ENCODE measurements at places on chromosomes 6 and 20.

- no peak for DNase-seq
These were observed 57.5 kb downstream of the ALDH8A1 start for GRCh38 chr6:134892362-134892761.

GRCh38 chr6:91720324-91720723 is 1133.5 kb upstream of the MAP3K7 start:
- DNase-seq: no peak

GRCh38 chr6:158211273-158212055 is 43.3 kb downstream of the GTF2H5 start:
- DNase-seq: no peak

DNA sequence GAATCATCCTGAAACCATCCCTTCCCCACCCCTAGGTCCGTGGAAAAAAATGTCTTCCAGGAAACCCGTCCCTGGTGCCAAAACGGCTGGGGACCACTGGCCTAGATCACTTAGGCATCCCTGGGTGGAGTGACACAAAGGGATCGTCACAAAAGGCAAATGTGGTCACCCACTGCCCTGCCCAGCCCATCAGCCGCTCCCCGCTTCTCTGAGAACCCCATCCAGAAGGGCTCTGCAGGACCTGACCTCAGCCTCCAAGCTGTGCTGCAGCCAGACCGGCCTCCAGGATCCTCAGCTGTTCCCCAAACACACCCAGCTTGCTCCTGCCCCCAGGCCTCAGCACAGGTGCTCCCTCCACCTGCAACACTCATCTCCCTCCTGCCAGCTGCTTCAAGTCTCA is 61.6 kb downstream of the PREX1 start:
- no peak for DNase-seq

DNA sequence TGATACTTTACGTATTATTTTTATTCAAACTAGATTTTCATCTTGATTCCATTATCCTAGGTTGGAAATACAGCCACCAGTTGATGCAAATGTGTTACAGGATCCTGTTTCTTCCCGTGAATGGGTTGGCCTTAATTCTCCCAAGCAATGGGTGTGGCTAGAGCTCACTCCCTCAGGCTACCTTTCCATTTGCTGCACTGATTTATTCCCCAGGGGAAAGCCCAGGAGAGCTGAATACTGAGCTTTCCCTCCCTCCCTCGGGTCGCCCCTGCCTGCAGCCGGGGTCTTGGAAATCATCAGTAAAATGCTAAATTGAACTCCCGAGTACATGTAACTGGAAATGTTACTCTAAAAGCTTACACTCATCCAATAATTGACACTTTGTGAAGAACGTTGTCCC is 9.9 kb downstream of the SMOC2 start:
- DNase-seq: no peak

DNA sequence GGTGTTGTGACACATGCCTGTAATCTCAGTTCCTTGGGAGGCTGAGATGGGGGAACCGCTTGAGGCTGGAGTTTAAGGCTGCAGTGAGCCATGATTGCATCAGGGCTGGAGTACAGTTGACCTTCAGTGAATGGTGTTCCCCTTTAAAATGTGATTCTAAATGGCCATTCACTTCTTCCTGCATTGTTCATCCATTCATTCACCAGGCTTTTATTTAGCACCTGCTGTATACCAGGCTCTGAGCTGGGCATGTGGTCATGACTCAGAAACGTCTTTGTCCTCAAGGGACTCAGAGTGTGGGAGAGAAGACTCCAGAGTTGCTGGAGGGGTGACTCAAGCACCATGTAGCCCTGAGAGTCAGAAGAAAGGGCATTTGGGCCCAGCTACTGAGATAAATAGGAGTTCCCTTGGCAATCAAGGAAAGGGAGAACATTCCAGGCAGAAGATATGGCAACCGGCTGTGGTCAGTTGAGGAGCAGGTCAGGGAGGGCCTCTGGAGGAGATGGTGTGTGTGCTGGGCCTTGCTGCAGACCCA is 101.1 kb downstream of the DLGAP4 start:
- DNase-seq: no peak

GRCh38 chr6:151553416-151554165 is 59.8 kb downstream of the CCDC170 start:
- DNase-seq: no peak

- DNase-seq: no peak
These were observed 971.3 kb upstream of the DEFB115 start for GRCh38 chr20:30286157-30286556.

DNA sequence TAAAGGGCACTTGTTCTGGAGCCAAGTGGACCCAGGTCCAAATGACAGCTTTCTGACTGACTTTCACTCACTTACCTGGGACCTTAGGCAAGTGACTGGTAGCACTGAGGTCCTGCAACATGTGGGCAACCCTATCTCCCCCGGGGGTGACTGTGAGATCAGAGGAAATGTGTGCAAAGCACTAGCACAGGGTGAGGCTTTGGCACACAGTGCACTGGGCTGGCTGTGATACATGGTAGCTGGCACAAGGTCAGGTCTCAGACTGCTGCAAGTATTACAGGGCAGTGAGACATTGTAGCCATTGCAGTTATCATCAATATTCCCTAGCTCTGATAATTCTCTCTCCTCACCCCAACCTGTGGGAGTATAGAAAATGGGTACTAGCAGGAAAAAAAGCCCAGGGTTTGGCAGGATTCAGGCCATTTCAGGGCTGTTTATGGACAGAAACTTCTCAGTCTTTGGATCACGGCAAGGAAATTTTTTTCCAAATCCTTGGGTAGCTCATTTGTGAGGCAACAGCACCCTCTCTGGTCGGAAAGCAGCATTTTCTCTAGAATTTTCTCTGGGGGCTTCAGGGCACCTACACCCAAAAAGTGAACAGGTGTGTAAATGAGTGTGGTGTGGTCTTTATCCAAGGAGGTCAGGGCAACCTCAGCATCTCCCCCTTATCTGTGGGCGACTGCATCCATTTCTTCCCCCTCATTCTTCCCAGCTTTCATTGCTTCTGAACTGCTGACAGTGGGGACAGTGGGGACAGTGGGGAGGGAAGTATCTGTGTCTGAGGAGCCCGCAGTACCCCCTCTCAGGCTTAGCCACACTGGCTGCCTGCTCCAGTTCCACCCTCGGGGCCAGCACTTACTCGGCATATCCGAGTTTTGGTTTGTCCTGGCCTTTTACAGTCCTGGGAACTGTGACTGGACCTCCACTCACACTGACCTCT is 148.7 kb upstream of the PHACTR3 start:
- DNase-seq: no peak

- no peak for DNase-seq
These were observed 48.0 kb downstream of the BMP6 start for GRCh38 chr6:7773914-7774313.

DNA sequence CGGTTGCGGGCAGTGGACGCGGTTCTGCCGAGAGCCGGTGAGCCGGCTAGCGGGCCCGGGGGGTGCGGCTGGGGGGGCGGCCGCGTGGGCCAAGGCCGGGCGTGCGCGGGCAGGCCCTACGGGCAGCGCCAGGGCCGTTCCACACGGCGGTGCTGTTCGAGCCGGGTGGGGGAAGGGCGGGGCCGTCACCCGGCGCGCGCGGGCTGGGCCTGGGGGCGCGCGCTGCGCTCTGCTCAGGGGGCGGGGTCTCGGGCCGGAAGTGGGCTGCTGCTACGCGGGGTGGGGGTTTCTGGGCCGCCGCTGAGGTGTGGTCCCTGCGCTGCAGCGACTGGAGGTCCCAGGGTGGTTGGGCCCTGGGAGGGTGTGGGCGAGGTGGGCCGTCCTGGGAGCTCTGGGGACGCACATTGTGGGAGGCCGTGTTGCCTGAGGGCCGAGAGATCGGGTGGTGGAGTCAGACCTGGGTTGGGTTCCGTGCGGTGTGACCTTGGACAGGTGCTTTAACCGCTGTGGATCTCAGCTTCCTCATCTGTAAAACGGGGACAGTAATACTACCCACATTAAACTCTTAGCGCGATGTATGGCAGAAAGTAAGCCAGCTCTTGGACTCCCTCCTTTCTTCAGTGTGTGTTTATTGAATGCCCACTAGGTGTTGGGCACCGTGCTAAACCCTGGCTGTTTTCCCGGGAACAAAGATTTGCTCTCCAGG is 391 bp downstream of the MAPRE1 start:
- DNase-seq: peak; percentile 53

- no peak for DNase-seq
These were observed 125.1 kb upstream of the COL21A1 start for GRCh38 chr6:56372406-56372995.

DNA sequence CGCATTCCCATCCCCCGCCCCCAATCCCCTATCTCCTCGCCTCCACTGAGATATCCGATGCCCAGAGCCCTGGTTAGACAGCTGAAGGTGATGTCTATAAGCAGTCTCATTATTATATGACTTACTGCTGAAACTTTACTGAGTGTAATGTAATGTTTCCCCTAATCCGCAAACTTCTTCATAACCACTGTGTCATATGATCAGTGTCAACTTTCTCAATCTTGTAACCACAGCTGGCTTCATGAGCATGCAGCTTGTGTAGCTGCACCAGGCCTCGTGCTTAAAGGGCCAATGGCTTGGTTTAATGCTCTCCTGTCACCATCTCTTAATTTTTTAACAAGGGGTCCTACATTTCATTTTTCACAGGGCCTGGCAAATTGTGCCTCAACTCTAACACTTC is 8.1 kb downstream of the ASIP start:
- no peak for DNase-seq

- no peak for DNase-seq
These were observed 86.5 kb upstream of the MYL9 start for GRCh38 chr20:36454698-36455427.

- DNase-seq: no peak
These were observed 162.9 kb upstream of the SASH1 start for GRCh38 chr6:148179786-148180185.

DNA sequence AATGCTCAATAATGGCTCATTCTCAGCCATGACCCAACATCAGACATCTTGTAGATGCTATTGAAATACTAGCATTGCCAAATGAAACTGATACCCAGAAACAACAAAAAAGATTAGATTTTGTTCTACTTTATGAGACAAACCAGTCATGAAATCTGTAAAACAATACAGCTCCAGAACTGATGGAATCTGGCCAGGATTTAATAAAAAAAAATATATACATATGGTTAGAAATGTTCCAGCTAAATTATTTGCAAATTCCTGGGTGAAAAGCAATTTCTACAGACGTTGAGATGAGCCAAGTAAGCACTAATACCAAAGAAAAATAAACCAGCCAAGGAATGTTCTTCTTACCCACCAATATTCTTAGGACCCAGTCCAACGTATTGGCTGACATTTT is 201.3 kb downstream of the EPHA7 start:
- no peak for DNase-seq

- no peak for DNase-seq
These were observed 71.6 kb upstream of the FBXL4 start for GRCh38 chr6:99019381-99019780.

DNA sequence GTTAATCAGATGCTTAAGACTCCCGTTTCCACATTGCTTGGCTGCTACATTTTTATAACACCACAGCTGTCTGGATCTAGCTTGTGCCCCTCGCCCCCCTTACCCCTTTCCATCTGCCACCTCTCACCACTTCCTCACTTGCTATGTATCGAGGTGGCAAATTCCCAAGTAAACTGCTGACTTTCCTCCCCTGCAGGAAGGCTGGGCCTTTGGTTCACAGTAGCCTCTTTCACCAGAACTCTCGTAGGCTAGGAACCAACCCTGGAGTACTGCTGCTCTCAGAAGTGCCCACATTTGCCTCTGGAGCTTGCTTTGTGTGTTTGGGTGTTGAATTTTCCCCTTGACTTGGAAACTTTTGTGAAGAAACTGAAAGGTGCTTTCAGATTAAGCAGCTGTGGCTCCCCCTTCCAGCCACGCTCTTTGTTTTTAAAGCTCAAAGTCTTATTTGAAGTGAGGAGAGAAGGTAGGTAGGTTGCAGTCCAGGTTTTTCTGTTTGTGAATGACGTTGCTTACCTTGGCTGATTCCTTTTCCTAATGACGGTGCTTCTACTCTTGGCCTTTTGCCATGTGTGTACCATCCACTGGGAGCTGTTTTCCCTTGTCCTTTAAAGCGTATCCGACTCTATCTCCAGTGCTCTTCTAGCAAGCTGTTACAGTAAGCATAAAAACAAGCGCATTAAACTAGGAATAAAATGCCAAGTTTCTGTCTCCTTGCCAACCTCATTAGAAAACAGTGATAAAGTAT is 90.4 kb downstream of the CARMIL1 start:
- no peak for DNase-seq

DNA sequence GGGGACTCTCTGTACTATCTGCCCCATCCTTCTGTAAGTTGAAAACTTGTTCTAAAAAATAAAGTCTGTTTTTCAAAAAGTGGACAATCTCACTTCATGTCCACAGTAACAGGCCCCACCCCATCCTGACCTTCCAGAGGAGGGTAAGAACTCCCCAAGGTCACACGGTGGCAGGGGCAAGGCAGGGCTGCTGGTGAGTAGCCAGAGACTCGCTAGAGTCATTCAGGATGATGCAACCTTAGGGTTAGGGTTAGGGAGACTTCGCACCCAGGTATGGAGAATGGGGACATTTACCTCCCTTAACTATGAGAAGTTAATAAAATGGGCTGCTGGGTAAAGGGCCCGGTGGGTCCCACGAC is 15.4 kb downstream of the PEDS1 start:
- no peak for DNase-seq

- DNase-seq: no peak
These were observed 192.8 kb downstream of the LY86 start for GRCh38 chr6:6781172-6781872.

All from stimulated activated CD8-positive, alpha-beta memory T cell treated with anti-CD3 and anti-CD28 coated beads, Interleukin-4, amount 100 ng/mL, for 4 hours (primary cell).